ENCODE measurements at places on chromosomes 16 and 17. TPM values are rescaled to one million over a fixed set of nuclear protein-coding genes. Genes with fewer than 3 reads are reported as not detected.

Gene SYT17
- polyA plus RNA-seq = 10.2 TPM

DNA sequence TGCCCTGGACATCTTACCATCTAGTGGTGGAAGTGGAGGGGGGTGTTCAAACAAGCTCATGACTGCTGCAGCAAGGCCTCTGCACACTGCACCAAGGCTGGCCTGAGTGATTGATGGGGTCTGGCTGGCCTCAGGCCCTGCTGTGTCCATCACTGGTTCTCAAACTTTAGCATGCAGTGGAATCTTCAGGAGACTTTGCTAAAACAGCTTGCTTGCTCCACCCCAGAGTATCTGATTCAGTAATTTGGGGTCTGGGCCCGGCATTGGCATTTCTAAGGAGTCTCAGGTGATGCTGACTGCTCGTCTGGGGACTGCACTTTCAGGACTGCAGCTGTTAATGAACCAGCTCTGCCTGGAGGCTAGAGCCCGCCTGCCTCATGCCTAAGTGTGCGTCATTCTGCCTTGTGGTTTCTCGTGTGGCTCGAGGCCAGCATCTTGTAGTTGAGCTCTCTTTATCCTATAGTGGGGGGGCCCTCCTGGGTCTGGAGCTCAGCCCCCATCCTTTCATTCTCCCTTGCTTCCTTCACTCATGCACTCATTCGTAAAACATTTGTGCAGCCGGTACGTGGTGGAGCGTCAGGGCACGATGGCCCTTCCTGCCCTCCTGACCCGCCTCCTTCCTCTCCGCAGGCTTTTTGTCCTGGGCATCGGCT is 4.1 kb downstream of the MGAT5B start:
- DNase-seq = no peak

DNA sequence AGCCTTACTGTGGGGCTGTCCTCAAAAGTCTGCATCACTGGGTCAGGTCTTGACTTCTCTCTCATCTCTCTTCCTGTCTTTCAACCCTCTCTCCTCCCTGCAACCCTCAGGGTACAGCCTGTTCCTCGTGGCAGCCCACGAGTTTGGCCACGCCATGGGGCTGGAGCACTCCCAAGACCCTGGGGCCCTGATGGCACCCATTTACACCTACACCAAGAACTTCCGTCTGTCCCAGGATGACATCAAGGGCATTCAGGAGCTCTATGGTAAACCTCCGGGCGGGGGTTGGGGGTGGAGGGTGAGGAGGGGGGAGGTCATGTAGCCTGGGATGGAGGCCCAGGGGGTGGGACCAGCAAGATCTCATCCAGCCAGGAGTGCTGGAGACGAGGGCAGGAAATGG is 12.7 kb downstream of the MMP2 start:
- no peak for DNase-seq

Gene CHST4
- 0.21 TPM for polyA plus RNA-seq

DNA sequence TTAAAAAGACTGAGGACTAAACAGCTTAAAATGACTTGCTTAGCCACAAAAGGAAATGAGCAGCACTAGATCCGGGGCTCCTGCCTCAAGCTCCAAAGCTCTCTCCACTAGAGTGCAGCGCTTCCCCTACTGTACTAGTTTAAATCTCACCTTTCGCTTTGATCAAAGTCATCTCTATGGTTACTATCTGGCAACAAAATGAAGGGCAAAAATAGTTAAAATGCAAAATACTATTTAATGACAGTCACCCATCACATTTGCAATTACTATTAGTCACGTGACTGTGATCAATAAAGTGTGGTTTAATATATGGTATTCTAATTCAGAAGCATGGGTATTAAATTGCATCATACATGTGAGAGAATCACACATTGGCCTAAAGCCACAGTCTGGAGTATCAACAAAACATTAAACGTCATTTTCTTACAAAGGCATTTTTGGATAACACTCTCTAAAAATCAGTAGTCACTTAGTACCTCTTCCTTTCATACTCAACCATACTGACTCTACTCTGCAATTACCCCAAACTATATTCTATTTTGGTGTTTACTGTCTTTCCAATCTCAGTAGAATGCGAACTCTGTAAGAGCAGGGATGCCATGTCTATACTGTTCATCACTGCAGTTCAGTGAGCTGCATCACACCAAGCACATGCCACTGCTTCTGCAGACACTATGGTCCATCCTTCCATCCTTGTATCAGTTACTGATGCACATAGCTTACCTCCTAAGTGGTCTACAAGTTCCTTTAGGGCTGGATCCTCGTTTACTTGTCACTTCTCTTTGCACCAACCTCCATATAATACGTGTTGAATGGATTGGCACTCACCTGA is 6.2 kb downstream of the PSMD12 start:
- DNase-seq = no peak

DNA sequence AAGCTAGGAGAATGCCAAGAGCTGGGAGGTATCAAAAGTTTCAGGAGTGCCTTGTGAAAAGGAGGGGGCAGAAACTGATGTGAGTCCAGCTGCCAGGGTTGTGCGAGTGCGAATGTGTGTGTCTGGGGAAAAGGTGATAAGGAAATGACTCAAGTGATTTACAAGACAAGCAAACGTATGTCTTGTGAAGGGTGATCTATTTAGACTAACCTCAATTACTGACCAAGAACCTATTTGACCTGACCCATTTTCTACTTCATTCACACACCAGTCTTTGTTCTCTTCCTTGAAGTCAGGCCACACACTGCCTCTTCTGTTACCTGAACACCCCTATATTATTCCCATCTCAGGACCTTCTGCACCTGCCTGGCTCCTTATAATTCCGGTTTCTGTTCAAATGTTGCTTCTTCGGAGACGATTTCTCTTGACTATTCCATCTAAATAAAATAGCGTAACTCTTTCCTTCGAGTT is 1.0 kb downstream of the GDE1 start:
- no peak for DNase-seq

DNA sequence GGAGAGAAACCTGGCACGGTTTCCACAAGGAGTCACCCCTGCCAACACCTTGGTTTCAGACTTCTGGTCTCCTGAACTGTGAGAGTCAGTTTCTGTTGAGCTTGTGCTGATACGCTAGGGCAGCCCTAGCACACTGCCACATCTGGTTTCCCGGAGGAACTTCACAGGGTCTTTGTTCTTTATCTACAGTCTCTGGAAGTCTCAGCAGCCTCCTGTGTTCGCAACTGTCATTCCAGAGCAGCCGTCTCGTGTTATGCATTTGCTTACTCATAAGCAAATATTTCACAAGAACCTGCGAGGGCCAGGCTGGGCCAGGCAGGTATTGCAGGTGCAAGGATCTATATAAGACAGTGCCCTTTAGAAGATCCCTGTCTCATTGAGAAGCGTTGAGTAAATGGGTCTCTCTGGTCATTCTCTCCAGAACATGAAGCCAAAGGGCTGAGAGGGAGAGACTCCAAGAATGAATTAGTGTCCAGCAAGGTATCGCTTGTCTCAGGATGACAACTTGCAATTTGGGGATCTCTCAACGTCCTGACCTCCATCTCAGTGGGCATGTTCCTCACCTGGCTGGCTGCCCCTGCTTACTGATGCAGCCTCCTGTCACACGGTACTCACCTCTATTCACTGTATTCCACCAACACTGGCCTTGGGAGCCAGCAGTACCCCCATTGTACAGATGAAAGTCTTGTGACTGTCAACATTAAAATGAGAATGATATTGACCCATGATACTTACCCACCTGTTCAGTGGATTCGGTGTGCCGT is 141.2 kb downstream of the WWOX start:
- no peak for DNase-seq

Gene FOXC2
- 48.5 TPM for polyA plus RNA-seq

Gene CIAPIN1
- polyA plus RNA-seq = 98.5 TPM

DNA sequence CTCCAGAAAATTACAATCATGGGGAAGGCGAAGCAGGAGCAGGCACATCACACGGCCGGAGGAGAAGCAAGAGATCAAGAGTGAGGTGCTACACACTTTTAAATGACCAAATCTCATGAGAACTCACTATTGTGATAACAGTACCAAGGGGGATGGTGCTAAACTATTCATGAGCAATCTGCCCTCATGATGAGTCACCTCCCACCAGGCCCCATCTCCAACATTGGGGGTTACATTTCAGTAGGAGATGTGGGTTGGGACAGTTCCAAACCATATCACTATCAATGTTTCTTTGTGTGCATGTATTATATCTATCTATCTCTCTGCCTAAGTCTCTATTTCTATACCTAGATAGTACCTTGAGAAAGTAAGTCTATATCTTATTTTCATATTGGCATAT is 724.8 kb downstream of the CDH11 start:
- no peak for DNase-seq

Gene CCL16
- polyA plus RNA-seq = 0.42 TPM
